Omental fat pad (tissue), 4 donors: ENCODE measurements at places on chromosomes 5 and 9. TPM values are rescaled to one million over a fixed set of nuclear protein-coding genes. Genes with fewer than 3 reads are reported as not detected.

The HSPB3 gene
- total RNA-seq = not detected

The FGF18 gene
- total RNA-seq = 2.3 TPM

The IFNA8 gene
- total RNA-seq = not detected

The PRKACG gene
- total RNA-seq = not detected

The SLC34A3 gene
- total RNA-seq = not detected

The ATP10B gene
- total RNA-seq = 0.13 TPM

The ETF1 gene
- 69.8 TPM for total RNA-seq

The PFN3 gene
- not detected for total RNA-seq

The PDE6A gene
- total RNA-seq = not detected

The OLFM1 gene
- total RNA-seq = 12.1 TPM

The WNK2 gene
- 0.63 TPM for total RNA-seq

DNA sequence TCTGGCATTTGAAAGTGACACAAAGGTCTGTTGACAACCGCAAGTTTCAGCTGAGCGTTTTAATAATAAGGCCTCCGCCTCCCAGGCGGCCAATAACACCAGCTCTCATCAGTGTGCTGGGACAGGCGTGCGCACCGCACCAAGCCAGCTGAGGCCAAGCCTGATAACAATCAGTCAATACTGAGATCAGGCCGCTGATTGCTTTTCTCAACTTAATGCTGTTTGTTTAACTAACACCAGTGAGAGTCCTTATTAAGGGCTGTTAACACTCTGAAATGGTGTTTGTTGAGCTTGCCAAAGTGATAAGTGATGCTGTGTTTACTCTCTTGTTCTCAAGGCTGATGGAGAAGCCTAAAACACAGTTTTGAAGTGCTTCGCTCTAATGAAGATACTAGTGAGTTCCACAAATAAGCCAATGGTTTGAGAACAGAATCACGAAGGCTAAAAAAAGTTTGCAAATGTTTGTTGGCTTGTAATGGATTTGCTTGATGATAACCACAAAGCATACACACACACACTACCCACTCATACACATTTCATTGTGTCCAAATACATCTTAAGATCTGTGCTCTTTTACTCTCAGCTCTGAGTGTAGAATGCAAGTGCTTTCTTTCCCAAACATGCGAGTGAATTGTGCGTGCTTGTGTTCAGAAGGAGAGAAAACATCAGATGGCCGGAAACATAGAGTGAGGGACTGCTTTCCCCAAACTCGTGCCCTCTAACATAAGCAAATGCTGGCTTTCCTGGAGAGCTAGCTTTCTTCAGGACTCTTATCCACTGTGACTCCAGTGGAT is 330.4 kb upstream of the KLF4 start:
- no peak for DNase-seq

- DNase-seq = no peak
Observed at GRCh38 chr9:68482548-68482947, 58.1 kb downstream of the TMEM252 start.

- DNase-seq = no peak
Observed at GRCh38 chr5:127041571-127041970, 11.2 kb upstream of the MARCHF3 start.

- DNase-seq = no peak
Observed at GRCh38 chr5:34016750-34017149, 8.9 kb upstream of the AMACR start.

DNA sequence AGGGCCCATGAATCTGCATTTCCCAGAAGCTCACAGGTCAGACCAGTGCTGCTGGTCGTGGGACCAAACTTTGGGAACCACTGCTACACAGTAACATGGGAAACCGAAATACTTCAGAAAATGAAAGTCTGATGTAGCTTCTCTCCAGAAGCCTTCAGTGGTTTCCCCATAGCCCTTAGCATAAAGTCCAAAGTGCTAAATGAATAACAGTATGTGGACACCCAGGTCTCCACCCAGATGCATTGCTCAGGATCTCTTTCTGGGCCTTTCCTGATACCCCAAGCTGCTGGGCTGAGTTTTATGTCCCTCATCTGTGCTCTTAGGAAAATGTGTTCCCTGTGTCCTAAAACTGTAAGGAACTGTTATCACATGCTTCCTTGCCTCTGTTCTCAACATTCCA is 100.4 kb downstream of the NFIB start:
- no peak for DNase-seq

GRCh38 chr9:114668146-114668545 is 10.5 kb upstream of the TEX53 start:
- DNase-seq = no peak

DNA sequence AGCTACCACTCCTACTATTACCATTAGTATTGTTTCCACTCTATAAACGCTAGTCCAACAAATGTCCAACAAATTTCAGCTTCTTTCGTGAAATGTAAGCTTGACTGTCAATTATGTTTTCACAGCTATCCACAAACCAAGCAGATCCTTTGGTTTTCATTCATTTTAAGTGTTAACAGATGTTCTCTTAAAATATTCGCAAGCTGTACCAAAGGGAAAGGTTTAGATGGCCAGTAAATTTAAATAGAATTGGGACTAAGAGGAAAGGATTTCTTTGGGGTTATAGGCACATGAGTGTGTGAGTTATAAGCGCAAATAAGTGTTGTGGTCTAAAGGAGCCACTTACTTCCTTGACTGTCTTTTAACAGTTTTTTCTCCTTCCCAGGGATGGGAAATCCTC is 136.8 kb upstream of the ADRA1B start:
- DNase-seq = no peak

DNA sequence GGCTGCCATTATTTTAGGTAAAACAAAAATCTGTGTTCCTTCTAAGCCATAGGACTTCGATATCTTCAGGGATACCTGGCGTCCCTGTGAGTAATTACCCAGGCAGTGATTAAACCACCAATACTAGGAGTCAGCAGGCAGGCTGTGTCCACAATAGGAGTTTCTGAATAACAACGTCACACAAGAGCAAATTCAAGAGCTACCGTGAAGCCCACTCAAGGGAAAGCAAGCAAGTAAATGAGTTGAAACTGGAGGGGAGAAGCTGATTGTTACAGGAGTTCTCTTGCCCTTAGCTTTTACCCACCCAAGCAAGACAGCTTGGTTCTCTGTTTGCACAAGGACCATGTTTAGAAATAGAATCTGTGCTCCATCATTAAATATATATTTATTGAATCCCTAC is 50.8 kb downstream of the SEMA5A start:
- DNase-seq = no peak

GRCh38 chr9:28329323-28329722 is 756.0 kb upstream of the C9orf72 start:
- DNase-seq = no peak

DNA sequence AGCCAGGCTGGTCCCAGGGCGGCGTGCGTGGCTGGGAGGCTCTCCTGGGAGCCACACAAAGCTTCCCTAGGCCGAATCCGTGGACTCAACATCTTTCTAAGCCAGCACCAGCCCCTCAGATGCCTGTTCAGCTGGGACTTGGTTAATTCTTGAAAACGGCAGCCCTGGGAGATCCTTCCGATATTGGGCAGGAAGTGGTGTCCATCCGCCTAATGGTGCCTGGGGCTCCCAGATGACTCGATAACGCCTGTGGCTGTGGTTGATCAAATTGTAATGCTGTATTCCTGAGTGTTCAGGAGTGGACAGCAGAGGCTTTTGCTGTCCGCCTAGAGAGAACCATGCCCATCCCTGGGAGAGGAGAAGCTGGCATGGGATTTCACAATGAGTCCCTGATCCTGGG is 14.1 kb downstream of the KCNT1 start:
- no peak for DNase-seq
